ENCODE measurements at places on chromosomes 11 and 22.

GRCh38 chr11:65796726-65797601, 10.1 kb downstream of the OVOL1 start:
- no peak for DNase-seq

DNA sequence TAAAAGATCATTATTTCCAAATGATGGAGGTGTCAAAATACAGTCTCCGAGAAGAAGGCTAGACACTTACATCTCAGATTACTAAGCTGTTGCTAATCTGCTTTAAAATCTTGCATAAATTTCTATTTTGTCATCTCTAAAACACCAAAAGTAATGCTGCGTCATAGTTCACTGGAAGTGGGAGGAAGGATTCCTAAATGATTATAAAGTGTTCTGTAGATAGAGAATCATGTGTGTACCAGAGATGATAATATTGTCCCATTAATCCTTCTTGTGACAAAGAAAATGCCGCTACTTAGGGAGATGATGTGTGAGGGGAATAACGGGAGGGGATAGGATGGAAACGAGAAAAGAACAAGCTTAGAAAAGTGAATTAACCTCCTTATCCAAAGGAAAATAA, 268.6 kb downstream of the JRKL start:
- DNase-seq, result no peak

GRCh38 chr11:119093942-119094815, 7.5 kb downstream of the DPAGT1 start:
- no peak for DNase-seq

DNA sequence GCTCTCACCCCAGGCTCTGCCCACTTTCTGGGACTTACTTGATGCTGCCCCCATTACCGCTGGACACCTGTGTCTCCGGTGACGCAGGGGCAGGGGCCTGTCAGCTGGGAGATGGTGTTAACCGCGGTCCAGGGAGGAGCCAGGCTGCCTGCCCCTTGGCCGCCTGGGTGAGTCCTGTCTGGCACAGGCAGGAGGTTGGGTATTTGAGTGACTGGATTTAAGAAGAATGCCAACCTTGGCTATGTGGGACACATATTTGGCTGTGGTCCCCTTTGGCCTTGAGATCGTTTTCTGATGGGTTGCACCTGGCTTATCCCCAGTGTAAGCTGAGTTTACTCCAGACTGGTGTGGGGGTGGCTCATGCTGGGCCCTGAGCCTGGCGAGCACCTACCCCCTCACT, 2.5 kb downstream of the MUC6 start:
- no peak for DNase-seq

DNA sequence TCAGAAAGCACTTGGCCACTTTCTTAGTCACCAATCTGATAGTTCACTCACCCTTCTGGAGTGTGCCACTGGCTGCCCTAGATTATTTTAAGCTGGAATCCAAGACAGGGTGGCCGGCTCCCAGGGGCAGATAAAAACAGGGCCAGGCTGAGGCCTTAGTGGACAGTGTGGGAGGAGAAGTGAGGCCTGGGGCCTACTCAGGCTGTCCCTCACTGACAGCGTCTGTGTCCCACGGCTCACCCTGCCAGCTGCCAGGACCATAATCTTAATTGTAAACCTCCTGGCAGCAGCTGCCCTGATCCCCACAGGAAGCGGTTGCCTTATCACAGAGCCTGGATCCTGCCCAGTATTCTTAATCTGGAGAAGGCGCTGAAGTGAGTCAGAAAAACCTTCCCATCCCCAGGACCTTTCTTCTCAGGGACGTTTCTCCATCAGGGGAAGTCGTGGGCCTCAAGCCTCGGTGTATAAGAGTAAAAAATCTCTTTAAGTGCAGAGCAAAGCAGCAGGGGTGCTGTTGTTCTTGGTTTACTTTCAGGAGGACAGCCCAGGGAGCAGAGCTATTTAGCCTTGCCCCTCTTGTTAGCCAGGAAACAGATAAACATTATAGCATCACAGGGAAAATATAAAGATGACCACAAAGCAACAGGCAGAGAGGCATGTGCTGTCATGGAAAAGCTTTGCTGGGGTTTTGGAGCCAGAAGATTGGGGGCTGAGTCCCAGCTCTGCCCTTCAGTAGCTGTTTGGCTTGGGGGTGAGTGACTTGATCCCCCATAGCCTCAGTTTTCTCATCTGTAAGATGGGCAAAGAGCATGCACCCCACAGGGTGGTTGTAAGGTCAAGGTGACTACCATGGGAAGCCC, 39.6 kb downstream of the TSPAN18 start:
- DNase-seq, result peak; percentile 25

- no peak for DNase-seq
Observed at GRCh38 chr11:45050111-45050510, 96.3 kb upstream of the PRDM11 start.

GRCh38 chr11:12694183-12694531, 19.9 kb downstream of the TEAD1 start:
- DNase-seq, result no peak

DNA sequence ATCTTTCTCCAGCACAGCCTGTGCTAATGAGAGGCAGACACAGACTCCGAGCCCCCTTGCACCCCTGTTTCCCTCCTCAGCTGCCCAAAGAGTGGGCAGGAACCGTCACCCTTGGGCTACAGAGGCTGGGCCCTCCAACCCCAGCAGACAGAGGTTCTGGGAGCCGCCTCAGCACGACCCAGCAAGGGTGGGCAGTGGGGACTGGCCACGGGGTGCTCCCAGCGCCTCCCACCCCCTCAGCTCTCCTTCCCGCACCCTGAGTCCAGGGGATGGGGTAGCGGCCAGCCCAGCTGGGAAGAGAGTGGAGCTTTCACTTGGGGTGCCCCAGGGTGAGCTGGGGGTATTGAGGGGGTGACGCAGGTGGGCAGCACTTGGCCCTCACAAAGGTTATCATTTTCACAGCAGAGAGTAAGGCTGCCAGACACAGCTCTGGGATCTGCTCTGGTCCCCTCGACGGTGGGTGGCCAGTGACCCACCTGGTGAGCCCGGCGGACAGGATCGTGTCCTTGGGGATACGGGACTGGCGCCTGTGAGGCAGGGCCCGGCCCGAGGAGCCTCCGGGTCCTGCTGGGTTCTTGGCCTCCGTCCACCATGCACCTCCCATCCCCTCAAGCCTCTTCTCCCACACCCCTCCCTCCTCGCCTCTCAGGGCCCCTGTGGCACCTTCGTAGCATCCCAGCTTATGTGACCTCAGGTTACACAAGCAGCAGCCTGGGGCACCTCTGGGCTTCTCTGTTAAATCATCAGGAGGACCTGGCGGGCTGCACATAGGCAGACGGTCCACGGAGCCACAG, 14.4 kb upstream of the BRSK2 start:
- DNase-seq, result no peak

DNA sequence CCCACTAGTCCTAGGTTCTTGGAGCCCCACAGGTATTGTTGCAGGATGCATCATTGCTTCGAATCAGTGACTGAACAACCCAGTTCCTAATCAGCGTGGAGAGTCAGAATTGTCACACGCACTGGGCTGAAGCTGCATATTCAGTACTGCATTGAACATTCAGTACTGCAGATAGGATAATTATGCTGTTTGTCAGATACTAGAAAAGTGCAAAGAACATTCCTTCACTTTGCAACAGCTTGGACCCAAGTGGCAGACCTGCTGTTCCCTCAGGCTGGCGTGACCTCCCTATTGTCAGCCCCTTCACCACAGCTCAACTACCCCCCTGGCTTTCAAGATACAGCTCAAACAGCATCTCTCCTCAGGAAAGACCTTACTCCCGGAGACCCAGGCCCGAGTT, 27.6 kb downstream of the NF2 start:
- DNase-seq, result no peak

GRCh38 chr11:2269601-2270321, 627 bp downstream of the ASCL2 start:
- peak; percentile 61 for DNase-seq

DNA sequence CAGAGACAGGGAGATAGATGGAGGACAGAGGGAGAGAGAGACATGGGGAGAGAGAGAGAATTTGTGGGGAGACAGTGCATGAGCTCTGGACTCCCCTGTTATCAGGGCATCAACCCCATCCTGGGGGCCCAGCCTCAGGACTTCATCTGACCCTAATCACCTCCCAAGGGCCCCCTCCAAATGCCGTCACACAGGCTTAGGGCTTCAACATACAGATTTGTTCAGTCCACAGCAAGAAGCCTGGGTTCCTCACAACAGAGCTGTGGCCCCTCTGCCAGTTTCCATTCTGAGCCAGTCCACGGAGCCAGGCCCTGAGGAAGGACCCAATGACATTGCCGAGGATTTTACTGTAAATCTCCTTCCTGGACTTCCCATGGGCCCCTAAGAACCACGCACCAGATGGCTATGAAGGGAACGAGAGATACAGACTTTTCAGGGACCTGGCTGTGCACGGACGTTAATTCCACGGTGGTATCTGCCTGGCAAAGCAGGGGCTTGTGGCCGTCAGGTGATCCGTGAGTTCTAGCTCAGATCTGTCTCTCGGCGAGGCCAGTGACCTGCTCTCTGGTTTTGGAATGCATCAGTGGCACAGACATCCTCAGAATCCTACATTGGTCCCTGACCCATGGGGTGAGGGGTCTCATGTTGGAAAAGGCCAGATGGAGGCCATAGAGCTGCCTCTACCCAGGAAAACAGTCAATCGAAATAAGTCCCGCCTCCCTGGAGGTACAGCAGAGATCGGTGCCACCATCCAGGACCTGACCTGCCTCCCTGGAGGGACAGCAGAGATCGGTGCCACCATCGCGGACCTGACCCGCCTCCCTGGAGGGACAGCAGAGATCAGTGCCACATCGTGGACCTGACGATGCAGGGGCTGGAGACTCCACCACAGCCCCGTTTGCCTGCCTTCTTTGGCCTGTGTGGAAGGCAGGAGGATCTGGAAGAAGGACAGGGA, 8.7 kb upstream of the B4GALNT4 start:
- no peak for DNase-seq

- DNase-seq, result no peak
Observed at GRCh38 chr22:49948116-49948957, 12.2 kb upstream of the PIM3 start.

DNA sequence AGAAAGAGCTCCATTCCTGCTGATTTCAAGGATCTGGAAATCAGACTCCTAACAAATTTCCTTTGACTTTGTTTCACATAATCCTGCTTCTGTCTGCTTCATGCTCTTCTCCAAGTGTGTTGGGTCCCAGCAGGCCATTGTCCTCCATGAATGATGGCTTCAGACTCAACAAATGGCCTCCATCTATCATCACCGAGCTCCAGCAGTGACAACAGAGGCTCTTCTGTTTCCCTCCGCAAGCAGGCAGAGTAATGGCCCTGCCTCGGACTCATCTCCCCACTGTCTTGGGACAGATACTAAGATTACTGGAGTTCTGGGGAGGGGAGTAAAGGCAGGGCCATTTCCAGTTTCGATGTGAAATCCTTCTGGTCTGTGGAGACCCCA, 127.3 kb downstream of the TENM4 start:
- no peak for DNase-seq

GRCh38 chr11:32334822-32335221, 100.5 kb downstream of the WT1 start:
- DNase-seq, result no peak

GRCh38 chr11:126136507-126136906, 73.8 kb upstream of the CDON start:
- no peak for DNase-seq

GRCh38 chr11:64771861-64772260, 6.5 kb downstream of the SF1 start:
- DNase-seq, result no peak

DNA sequence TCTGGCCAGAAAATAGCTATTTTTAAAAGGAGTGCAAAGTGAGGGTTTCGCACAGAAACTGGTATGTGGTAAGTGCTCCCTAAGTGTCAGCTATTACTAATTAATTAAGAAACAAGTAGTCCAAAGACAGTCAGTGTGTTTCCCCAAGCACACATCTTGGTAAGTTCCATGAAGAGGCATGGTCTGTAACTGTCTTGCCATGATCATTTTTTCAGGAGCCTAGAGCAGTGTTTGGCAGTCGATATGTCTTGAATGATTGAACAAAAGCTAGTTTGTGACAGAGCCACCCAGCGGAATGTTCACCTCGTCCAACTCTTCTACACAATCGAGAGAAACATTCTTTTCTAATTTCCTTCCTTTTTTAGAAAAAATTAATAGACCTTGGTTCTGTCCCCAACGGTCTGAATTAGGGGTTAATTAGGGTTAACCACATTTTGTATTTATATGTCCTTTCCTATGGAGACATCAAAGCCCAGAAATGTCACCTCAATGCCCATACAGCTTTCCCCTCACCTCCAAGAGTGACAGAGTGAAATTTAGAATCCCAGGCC, 57.6 kb upstream of the FTH1 start:
- no peak for DNase-seq

DNA sequence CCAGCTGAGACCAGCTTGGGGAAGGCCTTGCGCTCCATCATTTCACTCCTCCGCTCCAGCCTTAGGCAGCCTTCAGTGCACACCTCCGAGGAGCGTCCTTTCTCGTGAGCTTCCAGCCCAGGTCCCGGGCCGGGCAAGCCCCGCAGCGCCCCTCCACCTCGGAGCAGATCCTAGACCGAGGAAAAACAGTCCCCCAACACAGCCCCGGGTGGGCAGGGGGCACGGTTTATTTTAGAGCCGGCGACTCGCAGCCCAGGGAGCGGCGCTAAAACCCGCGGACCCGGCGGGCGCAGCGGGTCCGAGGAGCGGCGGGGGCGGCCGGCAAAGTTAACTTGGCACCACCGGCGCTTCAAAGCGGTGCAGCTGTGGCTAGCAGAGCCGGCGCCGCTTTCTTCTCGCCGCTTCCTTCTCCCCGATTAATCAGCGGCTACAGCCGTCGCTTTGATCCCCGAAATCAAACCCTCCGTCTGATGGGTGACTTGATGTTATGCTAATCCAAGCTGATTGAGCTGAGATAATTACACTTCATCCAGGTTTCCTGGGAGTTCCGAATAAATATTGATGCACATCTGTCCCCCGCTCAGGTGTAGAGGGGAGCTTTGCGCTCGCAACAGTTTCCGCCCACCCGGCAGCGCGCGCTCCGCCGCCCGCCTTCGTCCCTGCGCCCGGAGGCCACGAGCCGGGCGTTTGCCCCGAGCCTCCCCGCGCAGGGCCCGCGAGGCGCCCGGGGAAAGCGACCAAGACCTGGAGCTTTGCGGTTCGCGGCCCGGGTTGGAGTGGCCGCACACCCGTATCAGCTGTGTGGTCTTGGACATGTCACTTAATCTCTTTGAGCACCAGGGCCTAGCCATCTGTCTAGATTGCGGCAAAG, 192.7 kb downstream of the BUD13 start:
- DNase-seq, result no peak

DNA sequence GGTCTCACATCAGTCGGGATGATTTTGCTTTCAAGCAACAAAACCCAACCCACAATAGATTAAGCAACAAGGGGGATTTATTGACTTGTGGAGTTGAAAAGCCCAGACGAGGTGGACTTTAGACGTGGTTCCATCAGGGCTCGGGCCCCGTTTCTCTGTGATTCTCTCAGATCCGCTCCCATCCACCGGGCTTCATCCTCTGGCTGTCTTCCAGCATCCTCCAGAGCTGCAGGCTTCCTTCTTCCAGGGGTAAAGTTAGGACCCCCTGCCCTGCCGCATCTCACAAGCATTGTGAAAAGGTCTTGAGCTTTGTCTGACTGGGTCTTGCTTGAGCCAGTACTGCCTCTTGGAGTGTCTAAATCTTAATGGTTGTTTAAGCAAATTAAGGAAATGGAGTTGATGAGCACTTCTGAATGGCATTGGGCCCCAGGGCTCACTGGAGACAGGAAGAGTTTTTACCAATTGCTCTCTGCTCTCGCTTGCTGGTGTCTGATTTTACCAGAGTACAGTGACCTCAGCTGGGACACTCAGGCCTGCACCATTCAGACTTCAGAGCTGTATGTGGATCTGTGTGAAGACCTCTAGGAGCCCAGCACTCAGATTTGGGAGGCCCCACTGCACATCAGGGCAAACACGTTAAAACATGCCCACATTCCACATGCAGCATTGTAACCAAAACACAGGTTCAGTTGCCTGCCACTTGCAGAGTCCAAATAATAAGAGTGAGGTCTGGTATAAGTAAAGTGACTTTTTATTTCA, 13.5 kb upstream of the FTH1 start:
- no peak for DNase-seq
